ENCODE measurements at places on chromosomes 13 and 19.

- no peak for DNase-seq
Observed at GRCh38 chr13:107295416-107296140, 727.6 kb upstream of the ARGLU1 start.

DNA sequence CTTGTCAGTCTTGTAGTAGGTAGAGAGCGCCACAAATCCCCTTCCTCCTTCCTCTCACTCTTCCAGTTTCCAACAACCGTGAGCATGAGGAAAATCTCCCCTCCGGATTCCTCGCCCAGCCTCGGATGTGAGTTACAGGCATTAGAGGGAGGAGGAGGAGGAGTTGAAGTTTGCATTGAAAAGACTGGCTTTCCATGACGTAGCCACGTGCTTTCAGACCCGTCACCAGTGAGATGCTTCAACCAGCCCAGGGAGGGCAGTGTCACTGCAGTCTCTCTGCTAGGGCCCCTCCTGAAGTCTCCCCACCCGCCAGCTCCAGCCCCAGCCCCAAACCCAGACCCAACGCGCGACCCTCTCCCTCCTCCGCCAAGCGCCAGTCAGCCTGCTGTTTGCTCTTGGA is 442 bp upstream of the FGF14 start:
- no peak for DNase-seq

GRCh38 chr19:13212759-13213330 is 62.6 kb downstream of the IER2 start:
- DNase-seq: peak; percentile 57

GRCh38 chr13:76600081-76600480 is 286.1 kb downstream of the KCTD12 start:
- DNase-seq: no peak

- no peak for DNase-seq
Observed at GRCh38 chr13:105446197-105446596, 1089.3 kb downstream of the EFNB2 start.

DNA sequence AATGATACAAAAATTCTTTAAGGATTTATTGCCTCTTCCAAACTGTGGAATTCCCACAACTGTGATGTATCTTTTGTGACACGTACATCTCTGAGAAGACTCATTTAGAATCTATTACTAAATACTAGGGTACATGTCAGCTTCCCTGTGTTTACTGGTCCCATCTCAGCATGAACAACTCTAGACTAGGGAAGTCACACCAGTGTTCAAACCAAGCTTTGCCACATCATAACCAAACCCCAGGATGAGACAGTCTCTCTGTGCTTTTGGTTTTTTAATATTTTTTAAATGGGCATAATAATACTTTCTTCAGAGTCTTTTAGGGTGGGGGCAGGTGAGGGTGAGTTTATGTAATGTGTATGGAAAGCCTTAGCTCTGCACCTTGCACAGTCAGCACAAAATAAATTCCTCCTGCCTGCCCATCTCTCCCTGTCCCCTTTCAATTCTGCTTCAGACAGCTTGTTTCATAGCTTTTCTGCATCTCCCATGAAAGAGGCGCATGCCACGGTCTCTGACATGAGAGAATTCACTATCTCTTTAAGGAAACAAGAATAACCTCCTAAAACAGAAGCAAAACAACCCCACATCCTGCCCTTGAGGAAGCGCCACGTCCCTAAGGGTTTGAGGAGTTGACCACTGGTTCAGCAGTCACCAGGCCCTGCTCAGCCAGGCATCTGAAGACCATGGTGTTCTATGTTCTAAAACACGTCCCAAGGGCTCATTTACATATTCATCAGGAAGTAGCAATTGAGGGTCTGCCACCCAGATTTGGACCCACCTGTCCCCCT is 174.5 kb downstream of the USP12 start:
- DNase-seq: no peak

DNA sequence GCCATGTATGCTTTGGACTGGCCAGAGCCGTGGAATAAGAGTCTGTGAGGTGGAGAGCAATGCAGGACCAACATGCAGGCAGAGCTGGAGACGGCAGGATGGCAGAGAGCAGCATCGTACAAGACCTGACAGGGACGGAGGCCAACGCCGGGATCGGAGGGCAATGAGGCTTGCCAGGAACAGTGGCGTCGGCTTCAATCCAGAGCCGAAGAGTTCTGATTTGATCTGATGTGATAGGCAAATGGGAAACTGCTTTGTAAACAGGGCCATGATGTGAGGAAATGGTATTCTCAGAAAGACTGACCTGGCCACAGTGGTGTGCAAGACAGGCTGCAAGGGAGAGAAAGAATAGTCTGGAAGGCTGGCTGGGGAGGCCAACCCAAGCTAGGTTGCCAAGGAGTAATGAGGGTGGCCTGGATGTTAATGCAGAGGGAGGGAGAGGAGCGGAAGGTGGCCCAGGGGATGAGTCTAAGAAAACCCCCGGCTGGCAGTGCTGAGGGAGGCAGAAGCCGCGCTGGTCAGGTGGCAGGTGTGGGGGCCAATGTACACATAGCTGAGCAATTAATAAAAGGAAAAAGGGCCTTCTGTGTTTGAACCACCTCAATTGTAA is 26.7 kb downstream of the RCBTB2 start:
- no peak for DNase-seq

DNA sequence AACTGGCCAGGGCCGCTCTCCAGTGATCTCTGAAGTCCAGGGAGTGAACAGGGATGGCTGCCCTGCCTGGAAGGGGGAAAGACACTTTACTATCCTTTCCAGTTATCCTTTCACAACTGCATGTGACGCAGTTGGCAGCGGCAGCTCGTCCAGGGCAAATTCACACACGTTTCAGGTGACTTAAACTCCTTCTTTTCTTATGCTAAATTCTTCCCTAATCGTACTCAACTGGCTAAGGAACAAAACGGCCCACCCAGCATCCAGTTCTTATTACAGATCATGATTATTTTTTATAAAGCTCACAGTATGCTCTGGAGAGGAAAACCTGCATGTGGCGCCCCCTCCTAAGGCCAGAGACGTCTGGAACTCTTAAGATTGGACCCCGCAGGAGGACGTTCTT is 767.1 kb downstream of the UQCRFS1 start:
- no peak for DNase-seq

- DNase-seq: no peak
Observed at GRCh38 chr19:27964185-27964584, 1248.8 kb downstream of the UQCRFS1 start.

- DNase-seq: no peak
Observed at GRCh38 chr19:46182476-46182875, 34.4 kb downstream of the IGFL2 start.

DNA sequence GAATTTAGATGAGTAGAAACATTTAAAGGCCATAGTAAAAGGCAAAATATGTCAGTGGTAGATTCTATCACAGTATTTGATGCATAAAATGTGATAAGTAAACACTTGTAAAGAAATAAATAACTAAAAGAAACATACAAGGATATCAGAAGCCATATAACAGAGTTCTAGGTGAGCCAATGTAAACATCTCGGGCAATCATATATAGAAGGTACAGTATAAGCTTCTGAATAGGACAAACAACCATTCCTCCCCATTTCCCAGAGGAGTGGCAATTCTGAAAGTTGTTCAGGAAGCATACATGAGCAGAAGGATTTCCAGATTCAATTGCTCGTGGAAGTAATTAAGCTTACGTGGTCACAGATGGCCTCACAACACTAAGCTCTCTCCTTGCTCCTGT is 267.3 kb downstream of the LHFPL6 start:
- no peak for DNase-seq

DNA sequence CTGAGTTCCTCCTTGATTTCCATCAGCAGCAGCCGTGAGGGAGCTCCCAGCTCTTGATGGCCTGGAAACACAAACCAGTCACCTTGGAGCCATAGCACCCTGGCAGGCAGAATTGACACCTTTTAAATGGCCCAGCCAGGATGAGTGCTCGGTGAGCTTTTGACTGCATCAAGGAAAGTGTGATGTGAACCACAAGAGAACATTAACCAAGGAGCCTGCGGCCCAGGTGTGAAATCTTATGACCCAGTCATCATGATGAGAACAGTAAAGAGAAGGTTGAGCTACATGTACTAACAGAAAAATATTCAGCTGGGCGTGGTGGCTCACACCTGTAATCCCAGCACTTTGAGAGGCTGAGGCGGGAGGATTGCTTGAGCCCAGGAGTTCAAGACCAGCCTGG is 22.8 kb downstream of the SUGP2 start:
- DNase-seq: no peak

DNA sequence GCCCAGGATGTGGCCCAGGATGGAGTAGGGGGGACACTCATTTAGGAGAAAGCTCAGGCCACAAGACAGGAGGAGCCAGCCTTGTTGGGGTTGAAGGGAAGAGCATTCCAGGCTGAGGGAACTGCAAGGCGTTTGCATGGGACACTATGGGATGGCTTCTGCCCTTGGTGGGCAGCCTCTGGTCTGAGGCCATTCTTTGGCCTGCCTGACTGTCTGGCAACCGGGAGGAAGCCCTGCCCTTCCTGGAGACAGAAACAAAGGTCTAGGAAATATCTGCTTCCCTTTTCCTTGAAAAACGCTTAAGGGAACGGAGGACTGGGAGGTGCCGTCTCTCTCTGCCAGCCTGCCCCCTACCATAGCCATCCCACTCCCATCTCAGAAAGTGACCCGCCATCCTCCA is 2.8 kb upstream of the ICAM1 start:
- DNase-seq: no peak

DNA sequence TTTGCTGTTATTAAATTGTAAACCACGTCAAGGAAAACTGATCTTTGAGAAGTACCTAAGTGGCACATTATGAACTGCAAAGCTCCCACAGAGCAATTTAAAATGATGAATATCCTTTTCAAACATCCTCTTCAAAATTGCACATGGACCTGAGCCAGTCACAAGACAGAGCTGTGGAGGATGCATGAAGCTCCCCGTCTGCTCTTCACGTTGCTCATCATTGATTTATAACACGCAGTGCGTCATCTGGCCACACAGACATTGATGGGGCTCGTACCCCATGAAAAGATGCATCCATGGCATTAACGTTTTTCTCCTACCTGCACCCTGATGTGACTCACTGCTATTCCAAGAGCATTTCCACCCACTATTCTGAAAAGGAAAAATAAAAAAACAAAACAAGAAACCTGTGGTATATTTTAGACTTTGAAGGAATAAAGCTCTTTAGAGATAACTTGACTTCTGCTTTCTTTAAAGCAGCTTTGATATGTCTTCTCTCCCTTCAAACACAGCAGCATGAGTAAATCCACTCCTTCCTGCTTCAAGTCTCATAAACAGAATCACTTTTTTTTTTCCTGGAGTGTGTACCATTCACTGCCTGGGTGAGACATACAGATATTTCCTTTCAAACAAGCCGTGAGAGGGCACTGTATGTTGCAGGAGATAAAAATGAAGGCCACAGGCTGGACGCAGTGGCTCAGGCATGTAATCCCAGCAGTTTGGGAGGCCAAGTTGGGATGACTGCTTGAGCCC is 7.2 kb upstream of the SERTM1 start:
- no peak for DNase-seq

DNA sequence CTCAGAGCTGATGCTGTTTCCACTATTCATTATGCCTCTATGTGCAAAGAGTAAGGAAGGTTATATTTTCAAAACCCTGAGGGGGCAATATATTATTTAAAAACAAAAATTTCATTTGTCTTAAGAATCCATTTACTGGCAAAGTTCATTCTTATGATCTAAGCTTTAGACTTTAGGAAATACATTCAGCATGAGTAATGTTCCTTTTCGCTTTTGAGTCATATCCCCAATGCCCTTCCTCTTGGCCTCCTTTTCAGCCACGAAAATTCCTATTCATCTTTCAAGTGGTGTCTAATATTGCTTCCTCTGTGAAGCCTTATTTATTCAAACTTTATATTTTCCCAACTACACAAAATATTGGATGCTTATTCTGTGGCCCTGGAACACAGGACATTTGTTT is 1317.0 kb downstream of the PCDH9 start:
- no peak for DNase-seq

Data from stimulated activated CD8-positive, alpha-beta memory T cell treated with anti-CD3 and anti-CD28 coated beads, Interleukin-15, amount 100 ng/mL, for 1 hour (primary cell).